Mesothelial cell of epicardium (in vitro differentiated cells): ENCODE measurements at places on chromosomes 16 and 17. TPM values are rescaled to one million over a fixed set of nuclear protein-coding genes. Genes with fewer than 3 reads are reported as not detected.

GRCh38 chr17:75507733-75508719 is 7.3 kb downstream of the CASKIN2 start:
- H3K27me3 ChIP-seq: no peaks in the 10 kb centered on the region
- DNase-seq: no peak
- H3K27ac ChIP-seq: no peak overlapping the region
- H3K4me1 ChIP-seq: peaks cover 29% of the 10 kb centered on the region

DNA sequence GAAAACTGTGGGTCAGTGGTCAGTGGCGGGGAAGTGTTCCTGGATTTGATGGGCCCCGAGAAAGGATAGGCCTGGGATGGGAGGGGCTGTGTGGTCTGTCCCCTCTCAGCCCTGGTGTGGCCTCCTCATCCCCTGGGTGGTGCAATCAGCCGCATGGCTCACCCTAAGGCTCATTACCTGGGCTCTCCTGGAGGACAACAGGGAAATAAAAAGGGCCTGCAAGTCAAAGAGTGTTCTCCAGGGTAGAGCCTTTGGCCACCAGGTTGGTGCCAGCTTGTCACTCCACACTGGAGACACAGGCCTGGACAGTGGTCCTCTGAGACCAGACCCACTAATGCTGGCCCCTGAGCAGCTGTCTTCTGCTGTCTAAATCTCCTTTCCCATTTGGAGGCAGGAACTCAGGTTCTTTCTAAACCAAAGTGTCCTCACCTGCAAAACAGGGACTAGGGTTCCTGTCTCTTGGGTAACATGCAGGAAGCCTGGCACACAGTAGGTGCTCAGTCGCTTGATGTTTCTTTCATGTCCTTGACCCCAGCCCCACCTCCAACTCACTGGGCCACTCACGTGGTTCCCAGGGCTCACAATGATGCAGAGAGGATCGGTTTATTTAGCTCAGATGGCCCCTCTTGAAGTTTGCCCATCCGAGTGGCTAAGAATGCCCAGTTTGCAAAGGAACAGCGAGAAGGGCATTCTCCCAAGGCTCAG is 2.4 kb downstream of the NDRG4 start:
- no peaks in the 10 kb centered on the region for H3K36me3 ChIP-seq
- no peak overlapping the region for H3K27ac ChIP-seq
- peak overlapping the region; percentile 83 for H3K4me3 ChIP-seq
- peaks cover 14% of the 10 kb centered on the region for H3K27me3 ChIP-seq

Gene THUMPD1
- 35.5 to 38.8 TPM (median 37.9 TPM) in 3 replicates for total RNA-seq

- H3K4me3 ChIP-seq: no peak overlapping the region
- no peak for DNase-seq
- H3K4me1 ChIP-seq: no peaks in the 10 kb centered on the region
- peaks cover 37% of the 10 kb centered on the region for H3K36me3 ChIP-seq
Measured at GRCh38 chr17:35406568-35406967, 25.7 kb downstream of the SLFN12 start.

GRCh38 chr16:79409978-79410377 is 190.6 kb downstream of the MAF start:
- peaks cover 30% of the 10 kb centered on the region for H3K27me3 ChIP-seq
- H3K4me3 ChIP-seq: no peak overlapping the region
- H3K27ac ChIP-seq: no peak overlapping the region
- no peak for DNase-seq
- no peaks in the 10 kb centered on the region for H3K36me3 ChIP-seq

DNA sequence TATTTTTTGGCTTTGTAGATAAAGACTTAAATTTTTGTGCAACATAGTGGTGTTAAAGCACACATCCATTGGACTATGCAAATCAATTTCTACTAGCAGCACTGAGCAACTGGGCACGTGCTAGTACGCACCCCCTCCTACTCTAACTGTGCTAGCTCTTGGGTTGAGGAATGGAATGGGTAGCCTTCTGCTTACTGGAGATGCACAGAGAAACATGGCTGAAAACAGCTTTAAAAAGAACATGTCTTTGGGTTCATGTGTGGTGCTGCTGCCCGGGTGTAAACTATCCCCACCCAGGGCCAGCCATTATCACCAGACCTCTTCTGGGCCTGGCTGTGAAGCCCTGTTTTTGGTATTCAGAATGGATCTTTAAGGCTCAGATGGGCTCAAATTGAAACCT is 7.3 kb downstream of the ESRP2 start:
- DNase-seq: no peak
- peaks cover 5% of the 10 kb centered on the region for H3K27me3 ChIP-seq
- no peak overlapping the region for H3K4me3 ChIP-seq
- H3K27ac ChIP-seq: no peak overlapping the region
- H3K36me3 ChIP-seq: peaks cover 5% of the 10 kb centered on the region

- H3K36me3 ChIP-seq: peaks cover 18% of the 10 kb centered on the region
- DNase-seq: no peak
- H3K4me3 ChIP-seq: no peak overlapping the region
- no peaks in the 10 kb centered on the region for H3K27me3 ChIP-seq
- peak overlapping the region; percentile 80 for H3K27ac ChIP-seq
Measured at GRCh38 chr16:75317532-75317931, 66.1 kb upstream of the BCAR1 start.

Gene VMO1
- 2.3 to 2.6 TPM (median 2.5 TPM) in 3 replicates for total RNA-seq

Gene PLEKHH3
- 35.9 to 38.2 TPM (median 37.8 TPM) in 3 replicates for total RNA-seq

Gene SLC5A10
- total RNA-seq: 0.14 to 0.25 TPM (median 0.24 TPM) in 3 replicates

Gene SLC38A8
- total RNA-seq: not detected in 3 replicates

GRCh38 chr17:79574108-79574507 is 36.7 kb downstream of the RBFOX3 start:
- no peak overlapping the region for H3K4me3 ChIP-seq
- no peaks in the 10 kb centered on the region for H3K4me1 ChIP-seq
- DNase-seq: no peak
- H3K27ac ChIP-seq: no peak overlapping the region
- H3K36me3 ChIP-seq: no peaks in the 10 kb centered on the region

DNA sequence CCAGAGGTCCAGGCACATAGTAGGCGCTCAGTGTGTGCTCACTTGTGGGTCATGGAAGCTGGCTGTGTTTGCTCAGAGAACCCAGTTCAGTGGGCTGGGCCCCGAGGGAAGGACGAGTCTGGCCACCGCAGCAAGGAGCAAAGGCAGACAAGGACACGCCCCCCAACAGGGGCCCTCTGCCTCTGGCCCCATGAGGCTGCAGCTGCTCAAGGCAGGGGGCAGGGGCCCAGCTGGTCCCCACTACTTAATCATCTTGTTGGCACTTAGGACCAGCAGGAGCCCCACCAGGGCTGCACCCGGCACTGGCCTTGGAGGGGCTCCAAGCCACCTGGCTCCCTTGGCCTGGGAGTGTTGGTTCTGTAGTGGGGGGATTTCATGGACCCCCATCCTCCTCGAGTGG is 16.1 kb downstream of the KCNJ12 start:
- peaks cover 24% of the 10 kb centered on the region for H3K27me3 ChIP-seq
- DNase-seq: no peak
- no peaks in the 10 kb centered on the region for H3K36me3 ChIP-seq
- no peak overlapping the region for H3K27ac ChIP-seq
- H3K4me1 ChIP-seq: peaks cover 11% of the 10 kb centered on the region

- H3K27ac ChIP-seq: no peak overlapping the region
- no peaks in the 10 kb centered on the region for H3K4me1 ChIP-seq
- DNase-seq: no peak
- no peaks in the 10 kb centered on the region for H3K27me3 ChIP-seq
Measured at GRCh38 chr16:84082110-84082509, 34.6 kb downstream of the MBTPS1 start.

Gene KCNAB3
- total RNA-seq: 18.4 to 18.8 TPM (median 18.5 TPM) in 3 replicates

DNA sequence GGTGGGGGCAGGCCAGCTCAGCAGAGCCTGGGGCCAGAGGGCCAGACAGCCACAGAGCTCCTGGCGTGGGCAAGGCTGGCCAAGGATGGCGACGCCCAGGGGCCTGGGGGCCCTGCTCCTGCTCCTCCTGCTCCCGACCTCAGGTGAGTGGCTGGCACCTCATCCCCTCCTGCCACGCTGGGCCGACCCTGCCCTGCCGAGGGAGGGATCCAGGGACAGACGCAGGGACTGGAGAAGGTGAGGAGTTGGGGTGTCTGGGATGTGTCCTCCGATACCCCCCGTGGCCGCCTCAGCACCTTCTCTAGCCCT is at the start of gene ADGRG3:
TSS of gene ADGRG3 (plus strand) at position 44 of the 309 bp plus-strand sequence. CDS start at position 86, 42 bp downstream.
- peaks cover 4% of the 10 kb centered on the region for H3K4me1 ChIP-seq
- H3K27ac ChIP-seq: peak within 1 kb of the TSS; percentile 6
- peaks cover 11% of the 10 kb centered on the region for H3K36me3 ChIP-seq
- H3K27me3 ChIP-seq: no peaks in the 10 kb centered on the region

Gene NXPH3
- 0.82 to 0.88 TPM (median 0.83 TPM) in 3 replicates for total RNA-seq

- no peak for DNase-seq
- H3K36me3 ChIP-seq: no peaks in the 10 kb centered on the region
- H3K4me1 ChIP-seq: peaks cover 9% of the 10 kb centered on the region
- no peak overlapping the region for H3K27ac ChIP-seq
Measured at GRCh38 chr16:83935858-83936255, 17.2 kb upstream of the OSGIN1 start.

GRCh38 chr17:74012465-74012864 is 191.0 kb upstream of the RPL38 start:
- H3K36me3 ChIP-seq: no peaks in the 10 kb centered on the region
- no peak overlapping the region for H3K27ac ChIP-seq
- no peak for DNase-seq
- peaks cover 70% of the 10 kb centered on the region for H3K27me3 ChIP-seq
- peaks cover 15% of the 10 kb centered on the region for H3K4me1 ChIP-seq

GRCh38 chr17:16463358-16464302 is 28.4 kb downstream of the LRRC75A start:
- DNase-seq: no peak
- peak overlapping the region; percentile 30 for H3K27ac ChIP-seq
- no peaks in the 10 kb centered on the region for H3K27me3 ChIP-seq
- peaks cover 10% of the 10 kb centered on the region for H3K4me1 ChIP-seq
- H3K4me3 ChIP-seq: no peak overlapping the region
- H3K36me3 ChIP-seq: peaks cover 2% of the 10 kb centered on the region

DNA sequence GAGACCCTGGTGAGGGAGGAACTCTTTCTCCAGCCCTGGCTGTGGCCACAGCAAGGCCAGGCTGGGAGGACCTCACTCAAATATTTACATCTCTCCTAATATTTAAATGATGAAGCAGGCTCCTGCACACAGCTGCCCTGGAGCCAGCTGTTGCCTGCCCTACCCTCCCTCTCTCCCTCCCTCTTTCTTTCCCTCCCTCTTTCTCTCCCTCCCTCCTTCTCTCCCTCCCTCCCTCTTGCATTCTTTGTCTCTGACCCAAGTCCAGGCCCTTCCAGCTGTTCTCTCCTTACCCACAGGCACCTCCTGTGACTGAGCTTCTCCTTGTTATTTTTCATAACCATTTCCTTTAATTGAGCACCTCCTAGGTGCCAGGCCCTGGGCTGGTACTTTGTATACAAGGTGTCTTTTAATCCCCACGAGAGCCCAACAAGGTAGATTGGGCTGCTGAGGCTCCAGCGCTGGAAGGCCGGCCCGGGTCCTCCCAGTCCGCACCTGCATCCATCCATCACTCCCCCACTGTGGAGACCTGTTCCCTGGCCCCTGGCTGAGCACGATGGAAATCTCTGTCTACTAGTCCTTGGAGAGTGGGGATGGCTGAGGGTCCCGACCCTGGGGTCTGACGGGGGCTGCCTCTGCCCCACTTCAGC is 242.3 kb downstream of the SEC14L1 start:
- peaks cover 56% of the 10 kb centered on the region for H3K4me1 ChIP-seq
- H3K36me3 ChIP-seq: peaks cover 2% of the 10 kb centered on the region
- no peak for DNase-seq
- no peak overlapping the region for H3K4me3 ChIP-seq

DNA sequence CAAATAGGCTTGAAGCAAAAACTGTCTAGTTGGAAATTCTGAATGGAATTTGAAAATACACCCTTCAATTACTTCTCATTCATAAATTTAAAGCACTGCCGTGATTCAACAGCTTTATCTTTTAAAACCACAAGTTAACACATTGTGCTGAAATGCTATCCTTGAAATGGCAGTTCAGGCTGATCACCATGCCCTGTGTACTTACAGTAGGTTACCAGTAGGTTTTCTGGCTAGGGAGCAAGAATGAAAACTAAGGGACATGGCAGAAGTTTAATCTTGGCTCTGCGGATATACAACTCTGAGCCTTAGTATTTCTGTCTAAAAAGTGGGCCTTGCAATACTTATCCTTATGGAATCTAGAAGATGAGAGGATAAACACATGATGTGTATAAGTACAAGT is 28.0 kb downstream of the NXPH3 start:
- H3K4me1 ChIP-seq: no peaks in the 10 kb centered on the region
- H3K4me3 ChIP-seq: no peak overlapping the region
- no peak overlapping the region for H3K27ac ChIP-seq

DNA sequence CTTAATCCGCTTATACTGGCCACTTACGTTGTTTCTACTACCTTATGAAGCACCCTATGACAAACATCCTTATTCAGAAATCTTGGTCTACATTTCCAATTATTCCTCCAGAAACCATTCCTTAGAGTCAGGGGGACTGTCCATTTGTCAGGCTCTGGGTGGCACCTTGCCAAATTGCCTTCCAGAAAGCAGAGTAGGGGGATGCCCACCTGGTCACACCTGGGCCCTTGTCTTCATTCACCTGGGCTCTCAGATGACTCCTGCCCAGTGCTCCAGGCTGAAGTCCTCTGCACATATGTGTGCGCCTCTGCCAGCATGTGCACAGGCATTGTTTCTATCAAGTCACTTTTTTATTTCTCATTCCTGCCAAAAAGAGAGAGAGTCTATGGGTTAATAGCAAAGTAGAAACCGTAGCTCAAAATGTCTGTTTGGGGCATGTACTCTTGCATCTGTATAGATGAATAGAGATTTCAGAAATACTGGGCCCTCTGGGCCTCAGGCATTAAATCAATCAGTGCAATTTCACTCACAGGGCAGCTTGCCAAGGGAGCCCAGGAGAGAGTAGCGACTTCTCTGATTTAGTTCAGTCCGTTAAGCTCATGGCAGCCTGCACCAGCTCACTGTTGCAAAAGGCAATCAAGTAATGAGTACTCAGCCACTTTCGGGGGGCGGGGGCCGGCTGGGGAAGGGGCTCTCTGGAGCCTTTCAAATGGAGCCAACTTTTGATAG is 104.7 kb downstream of the SOCS1 start:
- DNase-seq: no peak
- peaks cover 19% of the 10 kb centered on the region for H3K4me1 ChIP-seq
- H3K36me3 ChIP-seq: peaks cover 7% of the 10 kb centered on the region
- H3K4me3 ChIP-seq: no peak overlapping the region
- H3K27ac ChIP-seq: no peak overlapping the region
- H3K27me3 ChIP-seq: peaks cover 16% of the 10 kb centered on the region

GRCh38 chr17:81251709-81252301 is 12.7 kb downstream of the NDUFAF8 start:
- DNase-seq: no peak
- no peak overlapping the region for H3K4me3 ChIP-seq
- no peak overlapping the region for H3K27ac ChIP-seq
- H3K4me1 ChIP-seq: peaks cover 10% of the 10 kb centered on the region

- no peak for DNase-seq
- H3K27ac ChIP-seq: no peak overlapping the region
- H3K4me1 ChIP-seq: no peaks in the 10 kb centered on the region
- no peaks in the 10 kb centered on the region for H3K27me3 ChIP-seq
- H3K4me3 ChIP-seq: no peak overlapping the region
Measured at GRCh38 chr16:23433261-23433920, 19.6 kb downstream of the COG7 start.

GRCh38 chr16:30957456-30958174 is at the start of gene SETD1A:
SETD1A (plus strand) TSS chr16:30957754; CDS start chr16:30958732, 978 bp downstream.
- H3K36me3 ChIP-seq: peaks cover 21% of the 10 kb centered on the region
- no peaks in the 10 kb centered on the region for H3K27me3 ChIP-seq
- peaks cover 20% of the 10 kb centered on the region for H3K4me1 ChIP-seq
- peak within 1 kb of the TSS; percentile 95 for H3K4me3 ChIP-seq

Gene UBE2Z
- total RNA-seq: 85.8 to 89.8 TPM (median 88.1 TPM) in 3 replicates
